ENCODE measurements at places on chromosomes 6 and 20.
A peak's percentile ranks its signal among the peaks of the same experiment; 100 is the strongest.

- peak; percentile 85 for ATAC-seq
These were observed 79.0 kb downstream of the SYNJ2 start for GRCh38 chr6:158060455-158061360.

- no peak for ATAC-seq
These were observed 7.0 kb downstream of the EYA2 start for GRCh38 chr20:46901638-46902037.

GRCh38 chr6:33632558-33633039, 11.5 kb downstream of the ITPR3 start:
- no peak for ATAC-seq

DNA sequence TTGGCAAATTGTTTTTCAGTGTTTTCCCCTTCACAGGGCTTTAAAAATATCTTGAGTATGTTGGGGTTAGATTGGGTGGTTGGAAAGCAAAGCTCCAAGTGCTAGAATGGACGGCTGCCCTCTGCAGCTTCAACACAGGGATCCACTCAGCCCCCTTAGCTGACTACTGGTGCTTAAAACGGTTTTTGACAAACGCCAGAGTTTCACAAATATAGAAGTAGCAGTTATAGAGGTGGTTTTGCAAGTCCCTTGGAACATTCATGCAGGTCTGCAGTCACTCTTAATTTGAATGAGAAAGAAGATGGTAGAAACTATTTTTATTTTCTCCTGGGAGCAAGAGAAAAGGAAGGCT, 175.9 kb downstream of the ARID1B start:
- ATAC-seq, result peak; percentile 21

DNA sequence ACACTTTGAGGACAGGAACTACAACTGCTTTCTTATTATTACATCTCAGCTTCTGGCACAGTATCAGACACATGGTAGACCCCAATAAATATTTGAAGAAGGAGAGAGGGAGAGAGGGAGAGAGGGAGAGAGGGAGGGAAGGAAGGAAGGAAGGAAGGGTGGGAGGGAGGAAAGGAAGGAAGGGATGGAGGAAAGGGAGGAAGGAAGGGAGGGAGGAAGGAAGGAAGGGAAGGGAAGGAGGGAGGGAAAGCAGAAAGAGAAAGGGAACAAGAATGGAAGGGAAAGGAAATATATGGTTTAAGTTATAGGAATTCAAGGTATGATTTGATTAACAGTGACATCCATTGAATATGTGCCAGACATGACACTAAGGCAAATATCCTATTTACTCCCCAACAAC, 402.1 kb downstream of the KIF16B start:
- no peak for ATAC-seq

- no peak for ATAC-seq
These were observed 28.9 kb downstream of the SNX5 start for GRCh38 chr20:17939622-17940223.
